ENCODE measurements at places on chromosomes 3 and 15.

GRCh38 chr3:66098436-66098835, 59.7 kb upstream of the MAGI1 start:
- no peak for DNase-seq

DNA sequence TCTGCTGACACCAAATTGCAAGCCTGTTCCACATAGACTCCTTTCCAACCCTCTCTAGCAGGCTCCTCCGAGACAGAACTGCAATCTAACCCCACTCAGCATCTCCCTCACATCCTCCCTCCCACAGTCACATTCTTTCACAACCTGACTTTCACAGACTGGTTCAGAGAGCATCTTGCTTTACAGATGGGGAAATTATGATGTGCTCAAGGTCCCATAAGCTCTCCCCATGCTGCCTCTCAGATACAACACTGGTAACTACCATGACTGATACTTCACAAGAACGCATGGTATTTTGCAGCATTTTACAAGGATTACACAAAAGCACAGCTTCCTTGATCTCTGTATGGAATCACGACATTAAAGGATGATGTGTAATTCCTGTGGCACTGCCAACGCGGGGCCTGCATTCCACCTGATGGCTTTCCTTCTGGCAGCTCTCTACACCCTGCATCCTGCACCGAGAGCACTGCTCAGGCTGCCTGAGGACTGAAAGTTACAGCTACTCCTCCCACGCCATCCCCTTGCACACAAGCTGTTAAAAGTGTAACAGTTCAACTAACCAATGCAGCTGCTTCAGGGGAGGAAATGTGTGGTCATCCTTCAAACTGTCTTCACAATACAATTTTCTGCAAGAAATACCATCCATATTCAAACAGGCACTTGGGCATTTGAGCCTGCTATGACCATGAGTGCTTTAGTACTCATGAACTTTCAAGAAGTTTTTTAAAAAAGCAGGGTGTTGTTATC, 27.6 kb downstream of the TBC1D2B start:
- no peak for DNase-seq

DNA sequence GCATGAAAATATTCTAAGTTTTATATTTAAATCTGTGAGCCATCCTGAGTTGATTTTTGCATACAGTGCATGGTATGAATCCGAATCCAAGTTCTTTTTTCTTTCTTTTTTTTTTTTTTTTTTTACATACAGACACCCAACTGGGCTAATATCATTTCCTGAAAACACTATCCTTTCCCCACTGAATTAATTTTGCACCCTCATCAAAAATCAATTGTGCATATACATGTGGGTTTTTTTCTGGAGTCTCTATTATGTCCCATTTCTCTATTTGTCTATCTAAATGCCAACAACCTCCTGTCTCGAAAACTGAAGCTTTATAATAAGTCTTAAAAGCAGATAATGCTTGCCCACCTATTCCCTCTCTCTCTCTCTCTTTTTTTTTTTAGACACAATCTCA, 5.9 kb upstream of the ABI3BP start:
- DNase-seq, result no peak

DNA sequence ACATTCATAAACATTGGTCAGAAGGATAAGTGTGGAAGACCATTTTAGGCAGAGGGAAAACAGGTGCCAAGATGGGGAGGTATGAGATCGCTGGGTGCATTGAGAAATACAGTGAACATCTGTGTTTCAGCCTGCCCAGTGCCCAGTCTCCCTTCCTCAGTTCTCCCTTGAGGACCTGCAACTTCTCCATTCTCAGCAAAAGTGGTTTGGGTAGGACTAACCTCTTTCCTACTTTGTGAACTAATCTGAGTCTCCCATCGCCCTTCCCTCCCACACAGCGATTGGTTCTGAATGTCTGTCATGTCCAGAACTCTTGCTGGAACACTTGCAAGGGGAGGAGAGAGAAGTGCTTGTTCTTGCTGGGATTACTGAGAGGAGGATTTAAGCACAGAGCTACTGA, 10.9 kb upstream of the CCNL1 start:
- no peak for DNase-seq

- no peak for DNase-seq
Observed at GRCh38 chr3:102580760-102581159, 145.9 kb downstream of the ZPLD1 start.

- DNase-seq, result no peak
Observed at GRCh38 chr15:85125056-85125661, 143.5 kb downstream of the PDE8A start.

GRCh38 chr3:106759731-106760130, 617.5 kb upstream of the CCDC54 start:
- DNase-seq, result no peak

DNA sequence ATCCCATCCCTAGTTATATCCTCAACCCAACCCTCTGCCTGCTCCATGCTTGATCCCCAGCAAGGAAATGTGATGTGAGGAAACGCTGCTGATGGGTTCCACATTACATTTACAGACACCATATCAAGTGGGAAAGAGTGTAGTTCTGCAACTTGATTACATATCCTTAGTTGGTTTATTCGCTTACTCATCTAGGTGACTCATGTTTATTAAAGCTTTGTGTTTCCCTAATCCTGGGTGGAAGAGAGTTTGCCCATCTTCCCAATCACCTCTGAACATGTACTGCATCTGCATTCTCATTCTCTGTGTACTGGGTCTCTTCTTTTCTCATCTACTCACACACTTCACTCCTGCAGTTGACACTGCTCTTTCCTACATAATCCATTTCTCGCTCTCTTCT, 91.7 kb upstream of the PDZRN3 start:
- no peak for DNase-seq

DNA sequence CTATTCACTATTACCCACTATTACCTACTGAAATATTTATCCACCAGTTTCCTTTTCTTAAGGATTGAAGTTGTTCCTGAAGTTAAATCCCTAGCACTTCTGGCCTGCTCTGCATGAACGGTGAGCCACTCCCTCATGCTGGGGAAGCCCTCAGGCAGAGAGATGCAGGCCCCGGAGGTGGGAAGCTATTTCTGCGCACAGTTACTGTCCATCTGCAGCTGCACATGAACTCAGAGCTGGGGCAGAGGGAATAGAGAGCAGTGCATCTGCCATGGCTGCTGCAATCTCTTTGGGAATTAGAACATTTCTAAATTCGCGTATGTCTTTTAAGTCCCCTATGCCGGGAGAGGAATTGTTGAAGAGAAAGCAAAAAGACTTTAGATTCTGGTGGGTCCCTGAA, 6.3 kb upstream of the GALNT15 start:
- DNase-seq, result no peak

DNA sequence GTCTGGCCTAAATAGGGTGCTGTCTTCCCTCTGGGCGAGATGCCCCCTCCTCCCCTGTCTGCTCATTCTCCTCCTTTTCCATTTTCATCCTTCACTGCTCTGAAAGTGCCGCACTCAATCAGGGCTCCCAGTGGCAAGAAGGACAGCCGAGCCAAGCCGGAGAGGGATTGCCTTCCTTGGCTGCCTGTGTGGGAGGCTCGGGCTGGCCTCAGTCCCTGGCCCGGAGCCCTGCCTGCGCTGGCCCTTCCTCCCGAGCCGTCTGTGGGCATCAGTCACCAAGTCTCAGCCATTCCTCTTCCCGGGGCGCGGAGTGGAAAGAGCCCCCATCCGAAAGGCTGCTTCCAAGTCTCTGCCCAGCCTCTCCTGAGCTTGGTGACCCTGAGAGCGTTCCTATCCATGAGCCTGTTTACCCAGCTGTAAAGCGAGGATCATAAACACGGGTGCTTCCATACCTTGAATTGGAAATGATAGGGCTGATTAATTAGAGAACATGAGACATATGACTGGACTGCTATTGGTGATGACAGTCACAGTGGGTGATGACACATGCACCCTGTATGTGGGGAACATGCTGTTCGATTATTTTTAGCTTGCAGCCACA, 59.1 kb upstream of the TLE3 start:
- DNase-seq, result no peak

DNA sequence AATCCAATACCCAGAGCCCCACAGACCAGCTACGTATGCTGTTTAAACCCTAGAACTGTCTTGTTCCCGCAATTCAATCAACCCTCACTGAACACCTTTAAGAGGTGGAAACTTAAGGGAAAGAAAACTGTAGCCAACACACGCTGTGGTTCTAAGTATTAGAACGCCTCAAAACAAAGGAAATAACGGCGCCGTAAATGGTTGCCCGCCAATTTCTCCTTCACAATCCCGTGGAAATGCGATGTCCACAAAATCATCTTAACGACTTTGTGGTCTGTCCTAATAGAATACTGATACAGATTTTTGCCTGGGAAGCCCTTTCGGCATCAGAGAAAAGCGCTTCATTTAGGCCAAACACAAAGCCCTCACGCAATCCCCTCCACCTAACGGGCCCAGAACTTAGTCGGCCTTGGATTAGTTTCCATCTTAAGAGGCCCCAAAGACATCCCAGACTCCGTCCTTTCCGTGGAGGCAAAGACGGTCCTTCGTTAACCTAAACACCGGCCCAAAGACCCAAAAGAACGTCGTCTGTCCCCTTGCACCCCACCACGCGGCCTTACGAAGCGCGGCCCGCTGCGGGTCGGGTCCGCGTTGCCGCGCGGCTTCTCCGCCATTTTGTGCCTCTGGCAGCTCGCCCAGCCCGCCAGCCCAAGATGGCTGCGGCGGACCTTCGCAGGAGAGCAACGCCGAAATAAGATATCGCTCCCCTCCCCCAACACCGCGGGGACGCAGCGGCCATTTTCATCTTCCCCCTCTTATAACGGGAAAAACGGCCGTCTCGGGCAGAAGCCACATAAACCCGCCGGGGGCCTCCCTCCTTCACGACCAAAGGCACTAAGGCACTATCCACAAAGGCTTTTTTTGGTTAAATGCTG, 763 bp downstream of the TRA2B start:
- DNase-seq, result peak; percentile 85

DNA sequence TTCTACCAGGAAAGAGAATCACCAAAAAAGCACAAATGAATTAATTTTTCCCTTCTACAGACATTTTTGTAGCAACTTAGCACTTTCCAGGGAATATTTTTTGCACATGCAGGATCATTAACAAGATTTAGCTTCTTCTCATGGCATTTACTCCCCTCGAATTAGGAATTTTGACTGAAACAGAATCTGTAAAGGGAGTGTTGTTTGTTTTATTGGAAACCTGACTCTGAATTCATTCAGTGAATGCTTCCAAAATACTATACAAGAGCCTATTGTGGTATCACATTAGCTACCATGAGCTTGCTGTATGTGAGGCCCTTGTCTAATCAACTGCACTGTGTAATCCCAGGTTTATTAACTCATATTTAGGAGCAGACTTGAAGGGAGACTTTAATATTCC, 130.4 kb upstream of the ATP10A start:
- DNase-seq, result no peak

GRCh38 chr3:71103430-71103921, 480.1 kb downstream of the FOXP1 start:
- DNase-seq, result no peak

DNA sequence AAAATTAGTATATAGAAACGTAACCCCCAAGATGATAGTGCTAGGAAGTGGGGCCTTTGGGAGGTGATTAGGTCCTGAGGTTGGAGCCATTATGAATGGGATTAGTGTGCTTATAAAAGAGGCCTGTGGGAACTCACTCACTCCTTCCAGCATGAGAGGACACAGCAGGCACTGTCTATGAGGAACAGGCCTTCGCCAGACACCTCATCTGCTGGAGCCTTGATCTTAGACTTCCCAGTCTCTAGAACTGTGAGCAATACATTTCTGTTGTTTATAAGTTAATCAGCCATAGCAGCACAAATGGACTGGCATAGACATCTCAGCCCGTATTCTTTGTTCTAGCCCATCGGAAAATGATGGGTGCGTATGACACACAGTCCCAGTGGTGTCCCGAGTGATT, 152.3 kb downstream of the GABRG3 start:
- no peak for DNase-seq

DNA sequence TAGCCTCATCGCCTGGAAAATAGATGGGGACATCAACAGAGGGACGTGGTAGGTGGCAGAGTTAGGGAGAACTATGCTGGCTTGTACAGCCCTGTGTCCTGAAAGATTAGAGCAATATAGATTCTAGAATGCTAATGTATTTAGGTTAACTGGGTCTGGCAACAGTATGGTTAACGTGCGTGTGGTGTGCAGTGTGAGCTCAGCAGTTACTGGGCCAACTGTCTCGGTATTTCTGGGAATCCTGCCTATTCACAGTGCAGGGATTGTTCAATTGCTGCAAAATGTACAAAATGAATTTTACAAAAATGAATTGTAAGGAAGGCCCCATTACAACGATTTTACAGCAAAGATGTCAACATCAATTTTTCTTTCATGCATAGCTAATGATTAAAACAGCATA, 20.6 kb downstream of the MEIS2 start:
- no peak for DNase-seq

DNA sequence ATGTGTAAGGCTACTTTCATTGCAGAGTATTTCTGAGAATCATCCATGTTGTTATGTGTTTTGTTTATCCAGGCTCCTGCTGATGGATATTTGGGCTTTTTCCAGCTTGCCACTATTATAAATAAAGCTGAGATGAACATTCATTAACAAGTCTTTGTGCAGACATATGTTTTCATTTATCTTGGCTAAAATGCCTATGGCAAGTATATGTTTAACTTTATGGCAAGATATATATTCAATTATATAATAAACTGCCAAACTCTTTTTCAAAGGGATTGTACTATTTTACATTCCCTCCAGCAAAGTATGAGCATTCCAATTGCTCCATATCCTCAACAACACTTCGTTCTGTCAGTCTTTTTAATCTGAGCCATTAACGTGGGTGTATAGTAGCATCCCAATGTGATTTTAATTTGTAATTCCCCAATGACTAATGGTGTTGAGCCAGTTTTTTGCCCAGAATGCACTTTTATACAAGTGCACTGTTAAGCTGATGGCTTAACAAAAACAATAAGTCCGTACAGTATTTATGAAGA, 452.4 kb downstream of the SHQ1 start:
- DNase-seq, result no peak

DNA sequence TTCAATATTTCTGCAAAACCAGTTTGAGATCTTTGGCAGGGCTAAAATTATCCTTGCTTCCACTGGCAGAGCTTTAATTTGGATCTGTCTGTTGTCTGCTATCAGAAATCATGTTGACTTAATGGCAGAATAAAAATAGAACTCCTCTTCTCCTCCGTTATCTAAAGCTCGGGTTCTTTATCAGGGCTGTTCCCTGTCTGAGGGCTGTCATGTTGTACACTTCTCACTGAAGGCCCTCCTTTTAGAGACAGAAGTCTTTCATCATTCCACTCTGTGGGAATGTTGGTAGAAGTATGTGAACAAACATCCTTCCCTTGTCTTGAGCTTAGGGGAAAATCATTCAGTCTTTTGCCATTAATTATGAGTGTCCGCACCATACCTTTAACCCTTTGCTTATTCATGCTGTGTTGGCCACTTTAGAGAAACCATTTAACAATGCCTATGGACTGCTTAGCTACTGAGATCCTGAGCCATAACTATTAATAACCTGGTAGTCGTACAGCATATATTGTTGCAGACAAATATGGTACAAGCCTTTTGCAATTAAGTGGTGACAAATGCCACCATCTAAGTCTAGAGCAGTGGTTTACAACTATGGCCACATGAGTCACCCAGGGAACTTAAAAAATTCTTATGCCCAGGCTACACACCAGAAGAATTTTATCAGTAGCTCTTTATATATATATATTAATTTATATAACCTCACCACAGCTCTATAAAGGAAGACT, 226.0 kb upstream of the TPM1 start:
- DNase-seq, result no peak
